Inflammatory macrophage (primary cell): ENCODE measurements at places on chromosomes 12 and 14.

DNA sequence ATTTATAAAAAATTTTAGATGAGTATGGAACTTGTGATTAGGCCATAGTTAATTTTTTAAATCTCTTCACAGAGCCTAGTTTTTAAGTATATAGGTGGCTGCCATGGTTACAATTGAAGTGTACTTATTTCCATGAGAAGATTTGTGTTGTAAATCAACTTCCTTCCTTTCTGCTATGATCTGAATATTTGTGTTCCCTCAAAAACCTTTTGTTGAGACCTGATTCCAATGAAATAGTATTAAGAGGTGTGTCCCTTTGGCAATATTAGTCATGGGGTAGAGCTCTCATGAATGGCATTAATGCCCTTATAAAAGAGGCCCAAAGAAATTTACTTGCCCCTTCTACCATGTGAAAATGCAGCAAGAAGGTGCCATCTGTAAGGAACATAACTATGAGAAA, 28.8 kb downstream of the ETNK1 start:
- DNase-seq: no peak

GRCh38 chr12:2374092-2374906, 321.5 kb downstream of the CACNA1C start:
- DNase-seq: no peak

DNA sequence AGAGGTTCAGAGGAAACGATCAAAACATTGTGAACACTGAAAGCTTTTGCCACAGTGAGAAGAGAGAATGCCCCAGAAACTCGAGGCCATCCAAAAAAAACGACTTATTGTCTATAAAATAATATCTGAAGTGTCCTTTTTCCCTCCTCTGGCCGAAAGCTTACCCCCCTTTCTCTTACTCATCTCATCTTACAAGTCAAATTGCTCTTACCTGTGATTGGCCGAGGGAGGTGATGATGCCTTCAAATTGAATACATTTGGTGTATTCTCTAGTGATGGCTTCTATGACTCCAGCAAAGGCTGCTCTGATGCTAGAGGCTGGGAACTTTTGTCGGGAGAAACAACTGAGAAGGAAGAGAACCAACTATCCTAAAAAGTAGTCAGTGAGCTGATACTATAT, 90.7 kb downstream of the PTCSC3 start:
- DNase-seq: no peak

GRCh38 chr14:100873096-100873482, 30.4 kb downstream of the RTL1 start:
- DNase-seq: no peak

GRCh38 chr12:53750812-53751335, 905 bp downstream of the CISTR start:
- no peak for DNase-seq

GRCh38 chr12:124747426-124748161, 116.1 kb downstream of the SCARB1 start:
- peak; percentile 56 for DNase-seq

DNA sequence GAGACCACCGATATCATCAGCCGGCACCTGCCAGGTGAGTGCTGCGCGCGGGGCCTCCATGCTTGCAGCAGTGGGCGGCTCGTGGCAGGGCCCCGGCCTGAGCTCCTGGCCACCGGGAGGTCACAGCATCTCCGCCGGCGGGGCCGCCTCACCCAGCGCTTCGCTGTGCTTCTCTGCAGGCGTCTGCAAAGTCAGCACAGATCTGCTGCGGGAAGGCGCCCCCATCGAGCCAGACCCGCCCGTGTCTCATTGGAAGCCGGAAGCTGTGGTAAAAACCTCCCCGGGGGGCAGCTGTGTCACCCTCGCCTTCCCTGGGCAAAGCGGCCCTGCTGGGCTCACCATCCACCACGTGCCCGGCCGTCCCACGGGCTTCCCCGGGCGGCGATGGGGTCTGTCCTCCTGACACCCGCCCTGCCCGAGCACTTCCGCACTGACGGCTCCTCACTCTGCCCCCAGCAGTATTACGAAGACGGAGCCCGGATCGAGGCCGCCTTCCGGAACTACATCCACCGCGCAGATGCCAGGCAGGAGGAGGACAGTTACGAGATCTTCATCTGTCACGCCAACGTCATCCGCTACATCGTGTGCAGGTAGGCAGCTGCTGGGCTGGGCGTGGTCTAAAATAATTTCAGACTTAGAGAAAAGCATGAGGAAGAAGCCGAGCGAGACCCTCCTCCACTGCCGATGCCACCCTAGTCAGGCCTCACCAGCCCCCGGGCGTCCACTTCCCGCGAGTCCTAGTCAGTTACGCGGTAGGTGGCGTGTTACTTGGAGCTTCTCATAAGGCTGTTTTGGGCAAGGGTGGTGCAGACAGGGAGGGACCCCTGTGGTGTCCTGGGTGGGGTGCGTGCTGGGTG, 7.1 kb downstream of the PGAM5 start:
- no peak for DNase-seq

DNA sequence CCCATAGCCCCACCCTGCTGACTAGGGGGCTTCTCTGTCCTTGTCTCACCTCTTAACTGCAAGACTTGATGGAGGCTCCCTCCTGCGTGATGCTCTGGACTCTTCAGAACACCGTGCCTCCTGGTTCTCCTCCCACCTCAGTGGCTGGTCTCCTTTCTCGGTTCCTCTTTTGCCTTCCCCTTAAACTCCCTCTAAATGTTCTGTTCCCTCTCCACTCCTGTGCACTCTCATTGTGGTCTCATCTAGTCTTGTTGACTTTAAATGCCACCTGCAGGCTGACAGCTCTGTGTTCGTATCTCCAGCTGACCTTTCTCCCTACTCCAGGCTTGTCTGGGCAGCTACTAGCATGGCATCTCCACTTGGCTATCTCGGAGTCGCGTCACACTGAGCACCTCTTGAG, 28.3 kb downstream of the DYNC1H1 start:
- peak; percentile 32 for DNase-seq

GRCh38 chr12:124938108-124938507, 23.7 kb upstream of the UBC start:
- no peak for DNase-seq

GRCh38 chr12:90773491-90773890, 181.5 kb downstream of the CCER1 start:
- no peak for DNase-seq

GRCh38 chr12:103975368-103975767, 9.7 kb downstream of the TDG start:
- no peak for DNase-seq

- DNase-seq: no peak
Observed at GRCh38 chr14:94373708-94374107, 14.7 kb downstream of the SERPINA1 start.

DNA sequence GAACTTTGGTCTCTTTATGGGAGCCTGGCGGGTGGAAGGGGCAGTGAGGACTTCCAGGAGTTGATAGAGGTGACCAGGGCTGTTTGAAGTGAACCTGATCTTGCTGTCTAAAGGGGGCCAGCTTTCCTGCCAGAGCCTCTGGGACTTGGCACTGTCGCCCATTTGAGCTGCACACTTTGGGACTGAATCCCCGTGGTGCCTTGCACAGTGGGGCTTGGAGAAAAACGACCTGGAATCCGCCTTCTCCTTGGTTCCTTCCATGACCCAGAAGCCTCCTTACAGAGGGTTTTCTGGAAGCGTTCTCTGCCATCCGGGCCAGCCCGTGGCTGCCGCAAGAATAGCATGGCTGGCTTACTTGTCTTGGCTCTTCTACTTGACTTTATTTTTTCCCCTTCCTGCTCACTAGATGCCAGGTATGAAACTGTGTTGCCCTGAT, 2.0 kb downstream of the RFLNA start:
- no peak for DNase-seq

GRCh38 chr12:16348435-16349130, 1.1 kb downstream of the MGST1 start:
- no peak for DNase-seq

- DNase-seq: no peak
Observed at GRCh38 chr14:88985654-88986053, 161.2 kb downstream of the TTC8 start.

GRCh38 chr12:82186282-82186681, 171.9 kb downstream of the CCDC59 start:
- no peak for DNase-seq

DNA sequence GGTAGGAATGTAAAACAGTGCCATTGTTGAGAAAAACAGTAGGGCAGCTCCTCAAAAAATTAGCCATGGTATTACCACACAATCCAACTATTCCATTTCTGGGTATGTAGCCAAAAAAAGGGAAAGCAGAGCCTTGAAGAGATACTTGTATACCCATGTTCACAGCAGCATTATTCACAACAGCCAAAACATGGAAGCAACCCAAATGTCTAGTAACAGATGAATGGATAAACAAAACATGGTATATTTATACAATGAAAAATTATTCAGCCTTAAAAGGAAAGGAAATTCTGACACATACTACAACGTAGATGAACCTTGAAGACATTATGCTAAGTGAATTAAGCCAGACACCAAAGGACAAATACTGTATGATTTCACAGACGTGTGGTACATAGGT, 67.6 kb upstream of the GNG2 start:
- no peak for DNase-seq

DNA sequence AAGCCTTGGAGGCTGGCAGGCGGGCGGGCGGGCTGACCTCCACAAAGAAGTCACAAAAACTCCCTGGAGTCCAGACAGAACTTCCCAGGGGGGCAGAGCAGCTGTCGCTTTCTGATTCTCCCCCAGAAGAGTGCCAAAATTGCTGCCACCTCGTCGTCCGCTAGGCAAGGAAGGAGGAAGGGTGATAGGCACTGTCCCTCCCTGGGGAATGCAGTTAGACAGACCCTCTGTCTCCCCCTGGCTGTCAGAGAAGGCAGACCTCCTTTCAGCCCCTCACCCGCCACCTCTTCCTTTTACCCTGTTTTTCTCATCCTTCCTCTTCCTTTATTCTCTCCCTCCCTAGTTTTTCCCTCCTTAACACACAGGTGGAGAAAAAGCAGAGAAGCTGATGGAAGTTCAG, 18.7 kb downstream of the GRIN2B start:
- no peak for DNase-seq

DNA sequence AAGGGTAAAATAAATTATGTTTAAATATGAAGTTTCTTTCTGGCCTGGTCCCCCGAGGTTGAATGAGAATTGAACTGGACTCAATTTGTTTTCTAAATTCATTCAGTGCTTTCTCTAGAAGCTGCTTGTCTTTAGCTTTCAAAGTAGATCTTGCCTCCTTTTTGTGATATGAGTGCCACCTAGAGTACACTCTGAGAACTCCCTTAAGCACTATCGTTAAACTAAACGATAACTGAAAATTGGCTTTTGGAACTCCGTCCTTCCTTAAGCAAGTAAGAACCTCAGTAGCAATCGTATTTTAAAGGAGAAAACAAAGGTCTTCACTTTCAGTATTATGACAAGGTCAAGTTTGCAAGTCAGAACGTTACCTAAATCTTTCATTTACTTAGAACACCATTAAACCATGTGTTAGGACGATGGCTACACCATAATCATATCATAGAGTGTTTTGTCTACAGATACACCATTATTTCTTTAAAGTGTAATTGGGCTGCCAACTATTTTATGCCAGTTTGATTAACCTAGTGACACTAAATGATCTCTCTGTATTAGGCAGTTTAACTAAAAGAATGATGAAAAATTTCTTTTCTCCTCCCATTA, 364.8 kb downstream of the SNAPC1 start:
- peak; percentile 40 for DNase-seq

DNA sequence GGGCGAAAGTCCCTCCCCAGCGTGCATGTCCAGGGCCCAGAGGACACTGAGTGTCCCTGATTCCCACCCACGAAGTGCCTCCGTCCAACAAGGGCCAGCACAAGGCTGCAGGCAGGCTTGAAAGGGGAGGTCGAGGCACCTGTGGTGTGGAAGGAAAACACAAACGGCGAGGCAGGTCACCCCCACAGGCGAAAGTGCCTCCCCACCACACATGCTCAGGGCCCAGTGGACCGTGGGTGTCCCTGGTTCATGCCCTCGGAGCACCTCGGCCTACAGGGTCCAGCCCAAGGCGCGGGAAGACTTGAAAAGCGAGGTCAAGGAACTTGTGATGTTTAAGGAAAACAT, 370.4 kb downstream of the ALG10 start:
- DNase-seq: no peak

- no peak for DNase-seq
Observed at GRCh38 chr12:39467432-39467870, 24.5 kb upstream of the KIF21A start.

DNA sequence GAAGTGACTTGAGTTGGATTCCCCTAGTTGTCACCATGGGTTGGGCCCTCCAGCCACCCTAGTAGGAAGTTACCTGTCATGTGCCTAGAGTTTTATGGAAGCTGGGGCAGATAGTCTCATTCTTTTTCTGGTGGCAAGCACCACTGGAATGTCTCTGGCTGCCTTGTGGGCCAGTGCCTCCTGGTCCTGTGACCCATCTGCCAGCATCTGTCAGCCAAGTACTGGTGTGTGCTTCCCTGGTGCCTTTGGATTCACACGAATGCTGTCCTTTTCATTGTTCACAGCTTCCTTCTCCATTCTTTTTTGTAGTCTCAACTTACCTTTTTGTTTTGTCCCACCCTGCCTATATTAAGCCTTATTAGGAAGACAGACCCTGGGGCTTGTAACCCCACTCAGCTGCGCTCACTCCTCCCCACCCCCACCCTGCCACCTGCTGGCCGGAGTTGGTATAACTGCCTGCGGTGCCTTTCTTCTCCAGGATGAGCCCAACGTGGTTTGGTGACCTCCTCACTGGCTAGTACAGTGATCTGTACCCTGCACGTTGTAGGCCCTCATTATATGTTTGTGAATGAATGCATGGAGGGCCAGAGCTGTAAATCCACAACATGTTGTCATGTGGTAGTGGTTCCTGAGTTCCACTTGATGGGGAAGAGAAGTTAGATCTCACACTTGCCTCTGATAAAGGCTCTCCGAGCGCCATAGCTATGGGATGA, 125.7 kb downstream of the TSPAN9 start:
- peak; percentile 38 for DNase-seq

DNA sequence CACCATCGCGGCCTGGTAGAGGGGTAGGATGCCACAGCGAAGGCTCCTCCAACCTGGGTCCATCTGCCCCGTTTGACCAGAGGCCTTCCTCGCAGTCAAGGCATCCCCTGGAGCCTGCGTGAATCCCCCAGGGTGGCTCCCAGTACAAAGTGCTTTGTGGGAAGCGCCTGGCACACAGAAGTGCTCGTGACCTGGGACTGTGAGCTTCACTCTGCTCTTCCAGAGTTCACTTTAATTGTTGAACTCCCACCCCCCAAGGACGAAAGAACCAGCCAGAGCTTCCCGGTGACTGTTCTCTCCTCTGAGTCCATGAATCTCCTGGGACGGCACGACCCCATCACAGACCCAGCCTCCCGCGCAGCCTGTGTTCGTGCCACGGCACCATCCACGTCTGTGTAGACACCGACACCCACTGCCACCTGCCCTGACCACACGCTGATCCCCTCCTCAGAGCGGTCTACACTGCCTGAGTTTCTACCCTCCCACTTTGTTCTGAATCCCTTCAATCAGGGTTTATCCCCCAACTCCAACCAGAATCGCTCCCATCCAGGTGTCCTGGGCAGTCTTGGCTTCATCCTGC, 15.9 kb downstream of the P2RX2 start:
- no peak for DNase-seq

DNA sequence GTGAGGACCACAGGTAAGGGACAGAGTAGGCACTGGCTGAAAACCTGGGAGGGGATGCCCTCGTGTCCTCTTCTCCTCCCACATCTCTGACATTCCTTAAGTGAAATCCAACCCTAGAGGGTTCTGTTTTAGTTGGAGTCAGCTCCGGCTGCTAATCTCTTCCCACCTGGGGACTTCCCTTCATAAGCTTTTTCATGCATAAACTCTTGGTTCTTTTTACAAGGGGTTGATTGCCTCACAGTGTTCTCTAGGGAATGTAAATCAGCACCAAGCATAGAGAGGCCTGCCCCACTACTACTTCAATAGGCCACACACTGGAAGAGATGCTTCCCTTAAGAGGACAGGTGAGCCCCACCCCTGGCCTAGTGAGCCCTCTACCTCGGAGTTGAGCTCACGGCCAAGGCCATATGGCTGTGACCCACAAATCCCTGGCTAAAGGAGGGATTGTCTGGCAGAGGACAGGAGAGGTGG, 3.2 kb upstream of the SYNDIG1L start:
- DNase-seq: no peak
